ENCODE measurements at places on chromosomes 4 and X. TPM values are rescaled to one million over a fixed set of nuclear protein-coding genes. Genes with fewer than 3 reads are reported as not detected.

GRCh38 chrX:39125834-39126233, 324.6 kb downstream of the MID1IP1 start:
- no peak for DNase-seq
- H3K36me3 ChIP-seq, result no peaks in the 10 kb centered on the region
- H3K27ac ChIP-seq, result no peak overlapping the region
- H3K4me3 ChIP-seq, result no peak overlapping the region
- H3K27me3 ChIP-seq, result peaks cover 22% of the 10 kb centered on the region

DNA sequence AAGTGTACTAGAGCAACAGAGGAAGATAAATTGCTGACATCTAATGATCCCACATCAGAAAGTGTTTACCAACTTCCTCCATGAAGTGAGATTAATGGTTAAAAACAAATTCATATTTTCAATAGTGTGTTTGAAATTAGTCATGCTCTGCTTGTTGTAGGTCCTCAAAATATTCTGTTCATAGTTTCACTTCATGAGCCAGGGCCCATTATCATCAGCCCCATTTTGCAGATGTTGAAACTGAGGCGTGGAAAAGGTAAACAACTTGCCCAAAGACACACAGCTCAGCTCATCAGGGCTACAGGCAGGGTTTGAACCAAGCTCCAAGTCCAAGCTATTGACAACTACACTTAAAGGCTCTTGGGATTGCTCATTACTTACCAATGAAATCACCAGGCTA, 103.5 kb upstream of the PPARGC1A start:
- DNase-seq, result no peak
- no peaks in the 10 kb centered on the region for H3K27me3 ChIP-seq
- no peak overlapping the region for H3K27ac ChIP-seq
- H3K36me3 ChIP-seq, result no peaks in the 10 kb centered on the region

- no peaks in the 10 kb centered on the region for H3K4me1 ChIP-seq
- H3K36me3 ChIP-seq, result peaks cover 2% of the 10 kb centered on the region
- H3K27me3 ChIP-seq, result no peaks in the 10 kb centered on the region
- no peak for DNase-seq
- H3K27ac ChIP-seq, result no peak overlapping the region
These were observed 514.8 kb upstream of the TENM3 start for GRCh38 chr4:181728305-181728966.

GRCh38 chrX:40003428-40004245, 94.1 kb downstream of the BCOR start:
- peaks cover 65% of the 10 kb centered on the region for H3K27me3 ChIP-seq
- H3K36me3 ChIP-seq, result peaks cover 6% of the 10 kb centered on the region
- peaks cover 13% of the 10 kb centered on the region for H3K4me1 ChIP-seq
- no peak overlapping the region for H3K4me3 ChIP-seq
- no peak for DNase-seq
- no peak overlapping the region for H3K27ac ChIP-seq

GRCh38 chrX:113929004-113929403, 654.9 kb upstream of the HTR2C start:
- H3K36me3 ChIP-seq, result no peaks in the 10 kb centered on the region
- DNase-seq, result no peak
- no peak overlapping the region for H3K27ac ChIP-seq
- no peaks in the 10 kb centered on the region for H3K4me1 ChIP-seq

DNA sequence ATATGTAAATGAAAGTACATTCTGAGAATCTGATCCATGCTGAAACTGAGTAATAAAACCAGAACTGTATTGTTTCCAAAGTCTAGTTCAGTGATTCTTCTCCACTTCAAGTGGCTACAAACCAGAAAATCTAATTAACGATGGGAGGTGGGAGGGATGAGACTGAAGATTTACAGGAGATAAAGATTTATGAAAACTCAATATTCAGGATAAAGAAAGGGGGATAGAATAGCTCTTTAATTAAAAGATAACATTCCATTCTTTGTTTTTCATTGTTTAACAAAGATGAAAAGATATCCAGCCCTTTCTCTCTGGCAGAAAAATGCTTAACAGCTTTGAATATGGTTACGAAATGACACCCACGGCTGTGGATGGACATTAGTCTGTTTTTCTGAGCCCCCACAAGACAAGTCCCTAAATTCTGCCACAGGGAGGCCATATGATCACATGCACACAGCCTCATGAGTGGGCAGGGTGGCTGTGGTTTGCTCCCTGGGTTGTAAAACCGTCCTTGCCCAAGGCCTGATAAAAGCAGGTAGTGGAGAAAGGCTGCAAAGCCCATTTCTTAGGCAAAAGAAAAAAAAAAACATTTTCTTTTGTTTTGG, 36.4 kb downstream of the TMEM150C start:
- no peaks in the 10 kb centered on the region for H3K4me1 ChIP-seq
- H3K27ac ChIP-seq, result no peak overlapping the region
- H3K4me3 ChIP-seq, result no peak overlapping the region
- DNase-seq, result no peak

- no peak overlapping the region for H3K27ac ChIP-seq
- DNase-seq, result no peak
- peaks cover 5% of the 10 kb centered on the region for H3K36me3 ChIP-seq
- H3K4me3 ChIP-seq, result no peak overlapping the region
These were observed 45.5 kb upstream of the PHEX start for GRCh38 chrX:21986596-21986995.

DNA sequence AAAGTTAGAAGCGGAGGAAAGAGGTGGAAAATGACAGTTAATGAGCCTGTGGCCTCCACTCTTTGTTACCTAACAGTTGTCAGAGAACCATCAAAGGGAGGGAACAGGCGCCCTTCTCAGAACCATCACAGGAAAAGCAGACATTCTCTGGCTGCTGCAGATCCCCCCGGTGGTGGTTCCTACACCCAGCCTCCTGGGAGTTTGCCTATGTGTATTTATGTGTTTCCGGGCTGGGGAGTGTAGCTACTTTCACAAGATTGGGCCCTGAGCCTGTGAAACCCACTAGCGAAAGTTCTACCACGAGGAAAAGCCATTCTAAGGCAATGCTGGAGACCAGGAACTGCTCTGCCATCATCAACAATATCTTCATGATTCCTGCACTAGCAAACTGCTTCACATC, 52.7 kb upstream of the BCOR start:
- no peak overlapping the region for H3K4me3 ChIP-seq
- no peak for DNase-seq
- H3K27me3 ChIP-seq, result peaks cover 41% of the 10 kb centered on the region
- no peaks in the 10 kb centered on the region for H3K36me3 ChIP-seq

- H3K27me3 ChIP-seq, result no peaks in the 10 kb centered on the region
- peaks cover 43% of the 10 kb centered on the region for H3K4me1 ChIP-seq
- H3K4me3 ChIP-seq, result no peak overlapping the region
- no peak overlapping the region for H3K27ac ChIP-seq
- DNase-seq, result no peak
These were observed 6.1 kb downstream of the CXCR3 start for GRCh38 chrX:71612256-71612655.

DNA sequence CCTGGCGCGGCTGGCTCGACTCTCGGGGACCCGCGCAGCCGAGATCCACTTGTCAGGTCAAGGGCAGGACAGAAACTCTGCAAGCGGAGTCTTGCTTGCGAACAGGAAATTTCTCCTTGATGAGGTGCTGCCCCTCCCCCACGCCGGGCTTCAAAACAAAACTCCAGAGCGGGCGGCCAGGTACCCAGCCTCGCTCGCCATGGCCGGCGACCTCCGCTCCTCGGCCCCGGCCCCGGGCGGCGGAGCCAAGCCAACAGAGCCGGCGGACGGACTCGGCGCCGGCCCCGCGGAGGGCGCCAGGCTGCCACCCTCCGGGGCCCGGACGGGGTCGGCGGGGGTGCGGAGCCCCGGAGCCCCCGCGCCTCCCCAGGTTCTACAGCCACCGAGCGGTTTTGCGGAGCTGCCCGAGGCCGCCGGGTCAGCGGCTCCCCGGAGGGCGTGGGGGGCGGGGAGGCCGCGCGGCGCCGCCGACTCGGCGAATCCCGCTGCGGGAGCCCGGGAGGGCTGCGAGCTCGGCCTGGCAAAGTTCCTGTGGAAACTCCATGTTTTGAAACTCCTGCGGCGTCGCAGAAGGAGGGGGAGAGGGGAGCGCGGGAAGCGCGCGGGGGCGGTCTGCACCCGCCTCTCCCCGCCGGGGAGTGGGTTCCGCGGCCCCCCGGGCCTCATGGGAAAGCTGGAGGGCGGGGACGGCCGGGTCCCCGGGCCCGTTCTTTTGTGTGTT, 11.7 kb upstream of the BCOR start:
- H3K27me3 ChIP-seq, result peaks cover 32% of the 10 kb centered on the region
- H3K4me1 ChIP-seq, result peaks cover 12% of the 10 kb centered on the region
- no peaks in the 10 kb centered on the region for H3K36me3 ChIP-seq
- H3K27ac ChIP-seq, result no peak overlapping the region
- no peak for DNase-seq

GRCh38 chr4:156999175-156999517, 27.5 kb upstream of the PDGFC start:
- DNase-seq, result no peak
- peaks cover 1% of the 10 kb centered on the region for H3K36me3 ChIP-seq
- no peak overlapping the region for H3K4me3 ChIP-seq
- no peaks in the 10 kb centered on the region for H3K4me1 ChIP-seq
- no peaks in the 10 kb centered on the region for H3K27me3 ChIP-seq

GRCh38 chrX:74506317-74507115, 85.2 kb downstream of the SLC16A2 start:
- DNase-seq, result no peak
- no peak overlapping the region for H3K27ac ChIP-seq
- no peaks in the 10 kb centered on the region for H3K36me3 ChIP-seq
- no peak overlapping the region for H3K4me3 ChIP-seq

DNA sequence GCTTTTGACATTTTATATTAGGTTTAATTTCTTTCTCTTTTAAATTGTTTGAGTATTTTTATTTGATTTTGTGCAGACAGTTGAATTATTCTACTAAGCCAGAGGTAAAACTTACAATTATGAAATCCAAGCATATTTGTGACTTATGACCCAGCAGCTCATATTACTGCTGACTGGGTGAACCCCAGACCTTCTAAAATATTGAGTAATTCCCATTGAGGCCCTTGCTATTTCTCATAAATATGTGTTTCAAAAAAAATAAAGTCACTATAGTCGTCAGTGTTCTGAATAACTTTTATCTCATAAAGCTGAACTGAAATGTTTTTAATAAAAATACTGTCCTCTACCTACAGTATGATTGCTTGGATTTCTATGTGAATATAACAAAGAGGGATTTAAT, 303.1 kb downstream of the IQCM start:
- no peaks in the 10 kb centered on the region for H3K4me1 ChIP-seq
- DNase-seq, result no peak
- no peaks in the 10 kb centered on the region for H3K27me3 ChIP-seq

DNA sequence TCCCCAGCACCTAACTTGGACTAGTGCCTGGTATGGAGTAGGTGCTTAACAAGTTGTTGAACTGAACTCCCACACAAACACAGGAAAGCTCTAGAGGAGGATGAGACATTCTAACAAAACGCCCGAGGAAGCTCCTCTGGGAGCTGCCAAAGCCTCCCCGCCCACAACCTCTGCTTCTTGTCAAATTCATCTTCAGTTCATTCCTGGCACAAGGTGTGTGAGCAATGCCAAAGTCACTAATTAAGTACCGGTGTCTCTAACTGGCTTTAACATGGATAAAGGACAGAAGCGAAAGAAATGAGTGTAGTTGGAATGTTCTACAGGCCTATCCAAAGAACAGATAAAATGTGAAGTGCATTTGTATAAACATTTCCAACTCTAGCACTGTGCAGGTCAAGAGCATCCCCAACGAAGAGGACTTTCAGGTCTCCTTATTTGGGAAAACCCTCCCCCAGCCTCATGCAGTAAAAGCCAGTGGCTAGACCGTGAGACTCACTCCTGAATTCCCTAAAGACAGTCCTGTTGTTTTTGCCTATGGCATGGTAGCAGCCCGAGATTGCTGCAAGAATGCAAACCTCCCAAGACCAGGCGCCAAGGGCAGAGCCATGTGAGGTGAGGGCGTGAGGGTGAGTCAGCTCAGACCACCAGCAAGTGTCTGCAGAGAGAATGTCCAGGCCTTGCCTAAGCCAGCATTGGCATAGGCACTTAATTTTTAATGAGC, 72.2 kb upstream of the KLF3 start:
- no peak overlapping the region for H3K27ac ChIP-seq

DNA sequence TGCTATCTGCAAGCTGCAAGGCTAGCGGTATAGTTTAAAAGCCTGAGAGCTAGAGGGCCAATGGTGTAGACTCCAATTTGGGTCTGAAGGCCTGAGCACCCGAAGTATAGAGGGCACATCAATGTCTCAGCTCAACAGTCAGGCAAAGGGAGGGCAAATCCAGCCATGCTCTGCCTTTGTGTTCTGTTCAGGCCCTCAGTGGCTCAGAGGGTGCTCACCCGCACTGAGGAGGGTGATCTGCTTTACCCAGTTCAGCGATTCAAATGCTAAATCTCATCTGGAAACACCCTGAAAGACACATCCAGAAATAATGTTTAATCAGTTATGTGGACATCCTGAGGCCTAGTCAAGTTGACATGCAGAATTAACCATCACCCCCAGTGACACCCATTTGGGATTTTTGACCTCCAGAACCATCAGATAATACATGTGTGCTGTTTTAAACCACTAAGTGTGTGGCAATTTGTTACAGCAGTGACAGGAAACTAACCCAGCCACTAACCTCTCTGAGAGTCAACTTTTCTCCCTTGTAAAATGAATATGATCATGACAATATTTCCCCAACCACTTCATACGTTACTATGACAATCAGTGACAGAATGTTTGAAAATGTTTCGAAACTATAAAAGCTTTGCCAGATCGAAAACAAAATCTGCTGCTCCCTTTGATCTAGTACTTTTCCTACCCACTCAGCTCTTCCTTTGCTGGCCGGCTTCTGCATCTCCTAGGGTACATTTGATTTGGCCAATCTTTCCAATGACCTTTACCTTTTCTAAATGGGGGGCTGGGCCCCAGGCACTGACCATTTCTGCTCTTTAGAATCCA, 8.4 kb upstream of the TBL1X start:
- peaks cover 6% of the 10 kb centered on the region for H3K27me3 ChIP-seq
- DNase-seq, result peak; percentile 32
- H3K27ac ChIP-seq, result peak overlapping the region; percentile 57
- H3K4me1 ChIP-seq, result peaks cover 42% of the 10 kb centered on the region
- no peaks in the 10 kb centered on the region for H3K36me3 ChIP-seq

GRCh38 chr4:167290678-167291077, 56.4 kb upstream of the SPOCK3 start:
- H3K36me3 ChIP-seq, result peaks cover 2% of the 10 kb centered on the region
- no peaks in the 10 kb centered on the region for H3K27me3 ChIP-seq
- no peak overlapping the region for H3K27ac ChIP-seq
- DNase-seq, result no peak

The GABRG1 gene
- not detected for total RNA-seq

The DCHS2 gene
- not detected for total RNA-seq

The BTC gene
- total RNA-seq, result not detected

The N4BP2 gene
- 29.8 TPM for total RNA-seq

The VCX3A gene
- total RNA-seq, result not detected

The F11 gene
- total RNA-seq, result not detected

The CT47B1 gene
- not detected for total RNA-seq

The GABRA4 gene
- not detected for total RNA-seq

The POLA1 gene
- 29.9 TPM for total RNA-seq
